ENCODE measurements at places on chromosomes 7 and 10.

DNA sequence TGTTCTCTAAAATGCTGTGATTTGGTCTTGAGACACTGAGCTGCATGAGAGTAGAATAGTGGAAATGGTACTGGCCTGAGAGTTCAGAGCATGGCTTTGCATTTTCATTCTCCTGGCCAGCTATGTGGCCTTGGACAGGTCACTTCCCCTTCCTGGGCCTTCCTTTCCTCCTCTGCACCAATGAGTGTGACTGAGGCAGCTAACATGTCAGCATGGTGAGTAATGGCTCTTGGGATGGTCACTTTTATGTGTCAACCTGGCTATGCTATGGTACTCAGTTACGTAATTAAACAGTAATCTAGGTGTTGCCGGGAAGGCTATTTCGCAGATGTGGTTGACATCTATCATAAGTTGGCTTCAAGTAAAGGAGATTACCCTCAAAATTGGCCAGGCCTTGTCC is 109.3 kb downstream of the RTKN2 start:
- DNase-seq: no peak

- no peak for DNase-seq
Observed at GRCh38 chr10:29635711-29636144, 957 bp upstream of the SVIL start.

- peak; percentile 46 for DNase-seq
Observed at GRCh38 chr10:34638406-34639054, 176.6 kb downstream of the PARD3 start.

DNA sequence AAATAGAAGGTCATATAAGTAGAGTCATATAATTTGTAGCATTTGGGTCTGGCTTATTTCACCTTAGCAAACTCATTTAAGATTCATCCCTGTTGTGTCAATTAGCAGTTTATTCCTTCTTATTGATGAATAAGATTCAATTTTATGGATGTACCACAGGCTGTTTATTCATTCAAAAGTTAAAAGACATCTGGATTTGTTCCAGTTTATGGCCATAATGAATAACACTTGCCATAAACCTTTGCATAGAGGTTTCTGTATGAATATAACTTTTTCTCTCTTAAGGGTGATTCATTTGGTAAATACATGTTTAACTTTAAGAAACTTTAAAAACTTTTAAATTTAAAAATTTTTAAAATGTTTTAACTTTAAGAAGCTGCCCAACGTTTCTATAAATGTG is 66.4 kb downstream of the CPED1 start:
- DNase-seq: no peak

DNA sequence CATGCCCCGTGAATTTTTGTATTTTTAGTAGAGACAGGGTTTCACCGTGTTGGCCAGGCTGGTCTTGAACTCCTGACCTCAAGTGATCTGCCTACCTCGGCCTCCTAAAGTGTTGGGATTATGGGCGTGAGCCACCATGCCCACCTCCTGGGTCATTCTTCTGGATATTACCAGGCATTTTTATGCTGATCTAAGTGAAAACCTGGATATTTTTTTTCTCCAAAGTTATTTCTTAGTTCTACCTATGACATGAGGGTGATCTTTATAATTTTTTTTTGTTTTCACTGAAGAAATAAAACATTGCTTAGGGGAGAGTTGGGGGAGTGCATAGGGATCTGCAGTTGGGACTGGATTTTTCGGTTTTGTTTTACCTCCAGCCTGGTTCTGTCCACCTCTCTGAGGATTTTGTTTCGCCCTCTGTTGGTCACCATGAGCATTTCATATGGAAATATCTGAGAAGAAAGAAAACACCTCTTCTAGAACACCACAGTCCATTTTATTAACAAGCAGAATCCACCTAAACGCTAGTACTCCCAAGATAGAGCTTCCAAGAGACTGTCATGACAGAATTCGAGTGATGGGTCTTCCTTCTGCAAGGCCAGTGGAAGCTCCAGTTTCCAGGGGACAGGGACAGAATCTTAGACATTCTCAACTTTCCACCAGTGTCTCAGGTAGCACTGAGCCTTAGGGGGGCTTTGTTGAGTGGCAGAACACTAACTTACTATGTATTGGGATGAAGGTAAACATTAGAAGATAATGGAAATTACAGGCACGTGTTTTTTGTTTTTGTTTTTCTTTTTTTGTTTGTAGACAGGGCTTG is 33.4 kb upstream of the AFAP1L2 start:
- no peak for DNase-seq

DNA sequence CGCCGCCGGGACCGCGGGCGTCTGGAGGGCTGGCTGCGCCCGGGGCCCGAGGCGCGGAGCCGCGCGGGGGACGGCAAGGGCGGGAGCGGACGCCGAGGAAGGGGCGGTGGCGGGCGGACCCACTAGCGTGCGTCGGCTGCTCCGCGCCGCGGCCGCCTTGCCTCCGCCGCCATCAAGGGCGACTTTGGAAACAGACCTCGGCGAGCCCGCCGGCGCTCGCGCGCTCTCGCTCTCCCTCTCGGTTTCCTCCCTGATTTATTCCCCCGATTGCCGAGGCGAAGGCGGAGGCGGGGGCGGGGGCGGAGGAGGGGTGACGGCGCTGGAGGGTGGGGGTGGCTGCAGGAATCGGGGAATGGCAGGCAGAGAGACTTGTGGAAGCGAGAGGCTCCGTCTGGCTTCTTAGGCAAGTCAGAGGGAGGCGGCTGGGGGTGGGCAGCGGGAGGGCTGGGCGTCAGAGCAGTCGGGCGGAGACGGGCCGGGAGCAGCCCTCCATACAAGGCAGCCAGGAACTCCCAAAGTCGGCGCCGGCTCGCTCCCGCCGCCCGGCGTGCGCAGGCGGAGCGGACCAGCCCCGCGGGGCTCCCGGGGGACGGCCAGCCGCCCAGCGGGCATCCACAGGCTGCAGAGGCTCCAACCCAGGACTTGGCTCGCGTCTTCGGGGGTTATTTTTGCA is at the start of gene CACNA2D1:
Gene CACNA2D1 (minus strand): TSS at position 231 of the 673 bp plus-strand sequence.
- DNase-seq: no peak

GRCh38 chr7:38825721-38826440 is 83.1 kb downstream of the VPS41 start:
- DNase-seq: no peak

DNA sequence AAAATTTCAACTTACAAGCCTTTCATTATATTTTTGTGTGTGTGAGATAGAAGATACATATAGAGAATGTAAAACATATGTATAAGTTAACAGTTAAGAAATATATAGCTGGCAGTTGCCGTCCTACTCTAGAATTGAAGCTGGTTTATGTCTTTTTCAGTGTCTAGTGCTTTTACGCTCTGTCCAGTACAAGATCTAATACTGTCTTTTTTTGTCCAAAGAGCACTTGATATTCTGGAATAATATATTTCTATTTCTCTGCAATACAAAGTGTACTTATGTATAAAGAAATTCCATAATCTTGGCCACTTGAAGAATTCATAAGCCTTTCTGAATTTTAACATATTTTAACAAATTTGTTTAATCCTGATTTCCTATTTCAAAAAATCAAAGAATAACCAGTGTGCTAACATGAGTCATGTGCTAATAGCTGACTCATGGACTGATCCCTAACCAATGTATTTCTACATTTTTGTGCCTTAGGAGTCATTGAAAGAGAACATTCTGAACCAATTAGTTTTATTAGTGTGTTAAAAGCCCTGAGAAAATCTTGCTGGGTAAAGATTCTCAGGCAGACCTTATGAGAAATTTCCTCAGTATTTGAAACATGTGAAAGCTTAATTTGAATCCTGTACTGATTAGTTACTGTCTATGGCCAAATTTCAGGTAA is 73.2 kb upstream of the CCAR1 start:
- no peak for DNase-seq

GRCh38 chr10:26690731-26691475 is 6.6 kb upstream of the PDSS1 start:
- DNase-seq: no peak

DNA sequence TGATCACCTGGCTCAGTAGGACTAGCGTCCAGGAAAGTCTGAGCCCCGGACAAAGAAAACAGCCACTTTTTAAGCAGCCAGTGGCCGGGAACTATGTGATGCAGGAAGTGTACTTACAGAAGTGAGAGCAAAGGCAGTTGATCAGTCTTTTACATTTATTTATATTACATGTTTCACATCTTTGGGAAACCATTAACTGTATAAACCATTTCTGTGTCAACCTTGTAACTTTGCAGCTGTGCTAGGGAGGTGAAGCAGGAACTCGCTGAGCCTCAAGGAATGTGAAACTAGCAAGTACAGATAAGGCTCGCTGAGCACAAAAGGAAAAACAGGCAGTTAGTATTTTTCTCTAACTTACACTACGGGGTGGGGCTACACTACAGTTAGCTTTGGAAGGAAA is 39.9 kb upstream of the HECW1 start:
- no peak for DNase-seq

DNA sequence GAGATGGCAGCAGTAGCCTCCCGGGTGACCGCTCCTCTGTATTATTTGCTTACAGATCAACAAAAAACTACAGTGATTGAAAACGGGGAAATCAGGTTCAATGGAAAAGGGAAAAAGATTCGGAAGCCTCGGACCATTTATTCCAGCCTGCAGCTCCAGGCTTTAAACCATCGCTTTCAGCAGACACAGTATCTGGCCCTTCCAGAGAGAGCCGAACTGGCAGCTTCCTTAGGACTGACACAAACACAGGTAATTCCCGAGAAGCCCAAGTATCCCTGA is 2.2 kb downstream of the DLX6 start:
- DNase-seq: no peak

- no peak for DNase-seq
Observed at GRCh38 chr10:2476218-2476811, 591.0 kb upstream of the PFKP start.

GRCh38 chr10:86224354-86225102 is 142.1 kb downstream of the GRID1 start:
- no peak for DNase-seq

- DNase-seq: no peak
Observed at GRCh38 chr10:113261161-113261560, 291.7 kb upstream of the HABP2 start.

GRCh38 chr7:158125721-158126120 is 461.9 kb downstream of the PTPRN2 start:
- DNase-seq: no peak
